H1 (cell line): ENCODE measurements at places on chromosomes 6 and 20. TPM values are rescaled to one million over a fixed set of nuclear protein-coding genes. Genes with fewer than 3 reads are reported as not detected.

GRCh38 chr20:35568645-35569044 lies 26.8 kb downstream of the ERGIC3 start:
- H3K27ac ChIP-seq, result no peak overlapping the region
- no peaks in the 10 kb centered on the region for H3K27me3 ChIP-seq
- H3K36me3 ChIP-seq, result no peaks in the 10 kb centered on the region
- no peak overlapping the region for H3K4me3 ChIP-seq
- no peak for DNase-seq

DNA sequence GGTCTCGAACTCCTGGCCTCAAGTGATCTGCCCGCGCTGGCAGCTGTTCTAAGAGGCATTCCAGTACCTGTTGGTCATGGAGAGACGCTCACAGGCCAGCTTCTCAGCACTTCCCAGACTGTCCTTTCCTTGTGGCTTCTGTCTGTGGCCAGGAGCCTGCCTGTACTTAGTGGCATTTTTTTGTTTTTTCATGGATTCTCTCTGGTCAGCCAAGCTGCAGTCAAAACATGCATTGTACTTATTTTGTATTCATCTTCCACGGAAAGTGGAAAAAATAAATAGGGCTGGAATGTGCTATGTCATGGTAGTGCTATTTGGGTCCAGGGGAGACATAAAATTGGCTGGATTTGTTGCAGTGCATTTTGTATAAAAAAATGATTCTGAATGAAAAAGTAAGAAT lies 29.1 kb downstream of the ZDHHC14 start:
- H3K36me3 ChIP-seq, result no peaks in the 10 kb centered on the region
- peaks cover 7% of the 10 kb centered on the region for H3K4me1 ChIP-seq
- no peak overlapping the region for H3K4me3 ChIP-seq
- no peak overlapping the region for H3K27ac ChIP-seq

DNA sequence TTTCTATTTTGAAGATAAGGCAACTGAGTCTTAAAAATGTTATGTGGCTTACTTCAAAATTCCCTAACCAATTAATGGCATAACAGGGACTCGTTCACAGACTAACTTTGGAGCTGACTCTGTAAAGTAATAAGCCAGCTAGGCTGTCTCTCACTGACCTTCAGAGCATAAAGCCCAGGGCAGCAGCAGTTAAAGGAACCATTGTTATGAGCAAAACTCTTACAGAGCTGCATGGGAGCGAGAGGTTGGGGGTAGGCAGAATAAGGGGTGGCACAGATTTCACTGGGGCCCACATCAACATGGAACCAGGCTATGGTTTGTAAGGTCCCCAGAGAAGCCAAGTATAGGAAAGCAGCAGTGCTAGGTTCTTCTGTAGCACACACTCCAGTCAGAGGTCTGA lies 637.8 kb downstream of the RFPL4B start:
- no peaks in the 10 kb centered on the region for H3K27me3 ChIP-seq
- no peaks in the 10 kb centered on the region for H3K4me1 ChIP-seq
- no peaks in the 10 kb centered on the region for H3K36me3 ChIP-seq
- DNase-seq, result no peak

The C6orf62 gene
- 100 and 101 TPM in 2 replicates for total RNA-seq

The ME1 gene
- 3.9 and 4.2 TPM in 2 replicates for total RNA-seq

DNA sequence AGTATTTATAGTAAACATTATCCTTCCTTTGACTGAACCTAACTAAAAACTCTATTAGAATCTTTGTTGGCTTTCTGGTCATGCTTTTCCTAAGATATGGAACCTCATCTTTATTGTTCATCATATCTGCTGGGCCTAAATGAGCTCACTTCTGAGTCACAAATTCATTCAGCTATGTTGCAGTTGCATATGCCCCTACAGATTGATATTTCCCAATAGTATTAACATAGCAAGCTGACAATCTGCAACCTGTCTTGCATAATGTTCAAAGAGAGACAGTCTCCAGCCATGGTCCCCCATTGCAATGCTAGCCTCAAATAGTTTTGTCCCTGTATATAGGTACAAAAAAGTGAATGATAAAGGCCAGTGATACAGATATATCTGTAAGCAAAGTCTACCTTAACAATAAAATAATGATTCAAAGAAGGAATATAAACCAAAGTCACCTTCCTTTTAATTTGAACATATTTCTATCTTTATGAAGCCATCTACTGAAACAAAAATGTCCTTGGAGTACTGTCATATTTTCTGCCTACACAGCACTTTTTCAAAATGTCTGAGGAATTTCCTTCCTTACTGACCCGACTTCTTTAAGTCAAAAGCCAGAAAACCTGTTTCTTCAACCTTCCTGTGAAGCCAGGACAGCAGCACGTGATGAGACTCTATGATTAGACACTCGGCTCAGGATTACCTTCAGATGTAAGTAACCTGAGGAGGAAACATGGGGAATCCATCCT lies 140.7 kb downstream of the UBE3D start:
- no peak overlapping the region for H3K27ac ChIP-seq
- no peaks in the 10 kb centered on the region for H3K4me1 ChIP-seq
- peaks cover 3% of the 10 kb centered on the region; the same call in 1 of the 2 replicates for H3K36me3 ChIP-seq
- H3K27me3 ChIP-seq, result no peaks in the 10 kb centered on the region
- H3K4me3 ChIP-seq, result no peak overlapping the region
- no peak for DNase-seq

The DEFB125 gene
- total RNA-seq, result not detected in 2 replicates

The GHRH gene
- not detected in 2 replicates for total RNA-seq

- no peaks in the 10 kb centered on the region for H3K36me3 ChIP-seq
- no peak overlapping the region for H3K4me3 ChIP-seq
- DNase-seq, result no peak
- H3K4me1 ChIP-seq, result peaks cover 7% of the 10 kb centered on the region
- no peak overlapping the region for H3K27ac ChIP-seq
Observed at GRCh38 chr6:52328729-52329128, 33.2 kb upstream of the PAQR8 start.
